ENCODE measurements at places on chromosomes 5 and 9.

DNA sequence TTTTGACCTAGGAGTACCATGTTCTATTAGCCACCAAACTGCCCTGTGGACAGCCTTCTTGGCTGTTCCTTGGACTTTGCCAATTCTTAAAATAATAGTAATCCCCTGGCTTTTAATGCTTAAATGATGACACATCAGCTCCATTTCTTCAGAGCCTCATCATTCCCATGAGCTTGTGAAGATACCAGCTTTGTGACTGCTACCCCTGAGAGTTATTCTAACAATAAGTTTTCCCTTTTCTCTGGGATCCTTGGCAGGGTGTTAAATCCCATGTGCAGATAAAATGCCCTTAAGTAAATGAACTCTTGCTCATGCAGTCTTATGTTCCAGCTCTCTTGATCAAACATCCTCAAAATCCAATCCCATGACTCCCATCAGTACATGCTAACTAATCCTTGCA, 415.3 kb downstream of the CETN3 start:
- DNase-seq, result no peak

DNA sequence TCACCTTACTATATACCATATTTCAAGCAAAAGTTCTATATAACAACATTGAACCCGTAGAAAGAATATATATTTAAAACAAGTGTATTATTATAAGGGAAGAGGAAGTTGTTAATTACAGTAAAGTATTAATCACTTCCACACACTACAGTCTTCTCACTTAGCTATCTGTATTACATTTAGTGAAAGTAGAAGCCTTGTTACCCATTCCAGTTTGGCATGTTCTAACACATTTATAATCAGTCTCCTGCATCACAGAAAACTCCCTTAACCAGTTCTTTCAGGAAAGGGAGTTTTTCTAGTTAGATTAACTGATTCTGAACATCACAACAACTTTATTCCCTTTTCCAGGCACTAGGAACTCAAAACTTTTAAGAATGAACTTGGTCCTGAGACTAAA, 6.9 kb downstream of the RAB14 start:
- no peak for DNase-seq

DNA sequence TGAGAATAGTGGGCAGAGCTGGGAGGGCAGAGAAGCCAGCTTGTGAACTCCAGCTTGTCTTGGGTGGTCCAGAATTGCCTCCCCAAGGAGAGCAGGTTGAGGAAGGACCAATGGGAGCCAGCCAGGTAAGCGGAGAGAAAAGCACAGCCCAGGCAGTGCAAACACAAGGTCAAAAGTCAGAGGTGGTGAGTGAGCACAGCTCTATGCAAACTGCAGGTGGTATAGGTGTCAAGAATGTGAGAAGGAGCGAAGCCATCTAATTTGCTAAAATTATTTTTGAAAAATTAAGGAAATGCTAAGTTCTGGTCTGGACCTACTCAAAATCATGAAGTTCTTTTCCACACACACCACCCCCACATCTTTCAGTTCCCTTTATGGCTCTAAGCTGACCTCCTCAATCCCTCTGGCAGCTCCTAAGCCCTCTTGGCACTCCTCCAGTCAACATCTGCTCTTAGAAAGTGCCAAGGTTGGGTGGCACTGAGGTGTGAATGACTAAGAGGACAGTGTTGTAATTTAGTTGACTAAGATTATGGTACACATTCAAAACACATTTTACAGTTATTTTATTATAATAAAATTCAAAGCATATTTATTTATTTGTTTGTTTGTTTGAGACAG, 6.6 kb upstream of the OTULINL start:
- no peak for DNase-seq

GRCh38 chr9:34544035-34544434, 21.2 kb upstream of the ENHO start:
- DNase-seq, result no peak

GRCh38 chr5:127826011-127826410, 122.8 kb downstream of the CCDC192 start:
- no peak for DNase-seq

- no peak for DNase-seq
These were observed 76.2 kb upstream of the PTCH1 start for GRCh38 chr9:95592931-95593330.

GRCh38 chr9:114371343-114371944, 16.3 kb downstream of the AKNA start:
- DNase-seq, result no peak

DNA sequence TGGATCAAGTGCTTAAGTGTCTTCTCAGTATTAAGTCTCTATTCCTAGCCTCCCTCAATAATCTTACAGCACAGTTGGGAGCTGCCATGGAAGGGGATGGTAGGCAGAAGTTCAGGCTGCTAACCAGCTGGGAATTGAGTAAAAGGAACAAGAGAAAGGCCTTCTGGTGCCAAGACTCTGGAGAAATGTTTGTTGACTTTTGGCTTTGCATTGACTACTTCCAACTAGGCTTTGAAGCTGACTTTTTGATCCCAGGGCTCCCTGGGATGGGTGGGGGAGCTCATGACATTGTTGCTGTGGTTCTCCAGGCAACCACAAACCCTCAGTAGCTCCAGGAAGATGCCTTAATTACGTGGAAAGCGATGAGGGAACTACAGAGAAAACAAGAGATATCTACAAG, 85.2 kb upstream of the HTR4 start:
- DNase-seq, result peak; percentile 19

Data from cardiac fibroblast (primary cell).